ENCODE measurements at places on chromosomes 5 and 9.
A peak's percentile ranks its signal among the peaks of the same experiment; 100 is the strongest.

DNA sequence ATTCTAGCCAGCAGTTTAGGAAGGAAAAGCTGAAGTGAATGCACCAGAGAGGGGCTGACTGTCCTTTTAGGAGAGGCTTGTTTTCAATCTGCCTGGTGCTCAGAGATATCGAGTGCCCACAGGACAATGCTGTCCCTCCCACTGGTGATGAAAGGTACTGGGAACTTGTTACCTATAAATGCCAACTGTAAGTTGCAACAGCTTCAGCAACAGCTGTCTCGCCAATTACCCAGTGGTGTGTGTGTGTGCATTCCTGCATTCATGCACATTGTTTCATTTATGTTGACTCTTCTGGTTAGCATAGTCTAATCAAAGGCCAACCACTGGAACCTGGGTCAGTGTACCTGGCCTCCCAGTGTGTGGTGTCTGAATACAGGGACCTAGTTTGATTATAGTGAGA, 161.1 kb downstream of the CSNK1G3 start:
- DNase-seq = peak; percentile 19

DNA sequence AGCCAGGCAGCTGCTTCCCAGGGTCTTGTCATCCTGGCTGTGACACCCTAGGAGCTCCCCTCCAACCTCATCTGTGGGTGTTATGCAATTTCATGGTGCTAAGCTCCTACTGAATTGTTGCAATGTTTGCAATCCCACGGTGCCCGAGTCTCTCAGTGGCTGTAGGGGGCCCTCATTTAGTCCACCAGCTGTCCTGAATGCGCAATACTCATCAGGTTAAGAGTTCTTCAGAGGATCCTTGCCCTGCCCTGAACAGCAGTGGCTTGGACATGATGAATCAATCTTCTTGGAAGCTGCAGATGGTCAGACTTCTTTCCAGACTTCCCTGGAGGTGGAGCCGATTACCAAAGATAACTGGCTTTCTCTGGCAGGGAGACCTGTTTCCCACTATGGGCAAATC, 584.1 kb downstream of the CCDC171 start:
- DNase-seq = no peak

- no peak for DNase-seq
These were observed 177.5 kb downstream of the C5orf15 start for GRCh38 chr5:133790898-133791297.

- no peak for DNase-seq
These were observed 81.5 kb downstream of the PALM2AKAP2 start for GRCh38 chr9:109861499-109861898.

GRCh38 chr5:38656568-38656967, 100.1 kb upstream of the LIFR start:
- no peak for DNase-seq

DNA sequence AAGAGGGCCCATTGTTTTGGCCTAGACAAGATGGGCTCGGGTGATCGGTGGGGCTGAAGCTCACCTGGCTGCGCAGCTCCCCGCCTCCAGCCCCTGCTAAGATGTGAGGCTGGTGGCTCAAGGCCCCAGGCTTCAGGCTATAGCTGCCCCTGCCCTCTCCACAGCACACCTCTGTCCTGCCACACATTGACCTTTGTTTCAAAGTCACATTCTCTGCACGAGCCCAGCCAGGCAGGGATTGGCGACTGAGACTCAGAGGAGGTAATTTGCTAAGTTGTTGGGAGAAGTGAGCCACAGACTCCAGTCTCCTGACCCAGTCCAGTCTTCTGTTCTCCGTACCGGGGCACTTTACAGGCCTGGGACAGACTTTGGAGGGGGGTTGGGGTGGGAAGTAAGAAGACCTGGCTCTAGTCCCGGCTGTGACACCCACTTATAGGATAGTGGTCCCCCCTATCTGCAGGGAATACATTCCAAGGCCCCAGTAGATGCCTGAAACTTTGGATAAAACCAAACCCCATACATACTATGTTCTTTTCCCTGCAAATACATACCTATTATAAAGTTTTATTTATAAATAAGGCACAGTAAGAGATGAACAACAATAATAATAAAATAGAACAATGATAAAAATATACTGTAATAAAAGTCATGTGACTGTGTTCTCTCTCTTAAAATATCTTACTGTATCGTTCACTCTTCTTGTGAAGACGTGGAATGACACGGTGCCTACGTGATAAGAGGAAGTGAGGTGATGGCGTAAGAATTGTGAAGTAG, 13.3 kb downstream of the PDGFRB start:
- no peak for DNase-seq

DNA sequence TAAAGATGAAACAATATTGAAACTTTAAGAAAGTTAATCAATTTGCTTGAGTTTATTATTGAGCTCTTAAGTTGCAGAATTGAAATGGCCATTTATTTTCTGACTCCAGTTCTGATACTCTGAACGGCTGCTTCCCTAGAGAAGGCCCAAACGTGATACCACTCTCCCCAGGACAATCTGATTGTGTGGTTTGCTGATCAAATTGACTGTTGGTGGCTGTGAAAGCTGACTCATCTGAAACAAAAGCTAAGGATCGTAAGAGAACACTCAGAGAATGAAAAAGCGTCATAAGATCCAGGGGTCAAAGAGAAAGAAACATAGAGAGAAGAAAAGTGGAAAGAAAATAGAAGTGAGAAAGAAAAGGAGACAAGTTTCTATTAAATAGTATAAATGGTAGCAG, 147.2 kb downstream of the IZUMO3 start:
- DNase-seq = no peak

GRCh38 chr9:13873203-13873602, 440.7 kb downstream of the NFIB start:
- DNase-seq = peak; percentile 21

GRCh38 chr9:134782921-134783698, 97.5 kb upstream of the FCN2 start:
- no peak for DNase-seq

GRCh38 chr9:128905964-128906363, 14.8 kb upstream of the PHYHD1 start:
- no peak for DNase-seq

DNA sequence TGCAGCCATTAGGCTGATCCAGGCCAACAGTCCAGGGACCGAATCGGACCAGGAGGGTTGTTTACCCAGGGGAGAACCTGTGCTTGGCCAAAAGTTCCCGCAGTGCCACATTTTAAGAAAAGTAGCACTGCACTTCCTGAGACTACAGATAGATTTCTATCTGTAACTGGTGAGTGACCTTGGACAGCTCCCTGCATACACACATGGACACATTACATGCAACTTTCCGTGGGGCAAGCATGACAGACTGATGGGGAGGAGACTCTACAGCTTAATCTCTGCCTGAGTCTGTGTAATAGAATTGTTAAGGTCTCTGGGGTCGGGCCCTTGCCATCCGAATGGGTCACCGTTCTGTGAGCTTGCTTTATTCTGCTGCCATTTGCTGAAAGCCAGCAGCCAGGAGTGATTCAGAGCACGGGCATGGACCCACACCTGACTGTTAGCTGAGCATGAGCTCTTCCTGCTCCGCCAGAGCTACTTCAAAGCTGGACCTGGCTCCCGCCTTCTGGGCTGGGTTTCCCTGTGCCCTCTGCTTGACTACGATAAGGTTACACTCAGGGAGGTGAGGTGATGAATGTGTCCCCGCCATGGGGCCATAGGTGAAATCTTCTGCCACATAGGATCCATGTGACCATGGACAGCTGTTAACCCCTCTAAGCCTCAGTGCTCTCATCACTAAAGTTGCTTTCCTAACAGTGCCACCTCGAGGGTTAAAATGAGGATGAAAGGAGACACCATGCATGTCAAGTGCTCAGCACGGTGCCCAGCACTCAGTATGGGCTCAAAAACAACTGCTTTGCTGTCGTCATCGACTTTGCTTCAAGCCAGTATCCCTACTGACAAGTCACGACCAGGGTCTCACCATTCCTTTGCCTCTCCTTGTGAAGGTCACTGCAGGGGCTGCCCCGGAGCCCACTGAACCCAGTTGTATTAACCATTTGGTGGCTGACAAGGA, 200.0 kb downstream of the MELK start:
- DNase-seq = peak; percentile 37

DNA sequence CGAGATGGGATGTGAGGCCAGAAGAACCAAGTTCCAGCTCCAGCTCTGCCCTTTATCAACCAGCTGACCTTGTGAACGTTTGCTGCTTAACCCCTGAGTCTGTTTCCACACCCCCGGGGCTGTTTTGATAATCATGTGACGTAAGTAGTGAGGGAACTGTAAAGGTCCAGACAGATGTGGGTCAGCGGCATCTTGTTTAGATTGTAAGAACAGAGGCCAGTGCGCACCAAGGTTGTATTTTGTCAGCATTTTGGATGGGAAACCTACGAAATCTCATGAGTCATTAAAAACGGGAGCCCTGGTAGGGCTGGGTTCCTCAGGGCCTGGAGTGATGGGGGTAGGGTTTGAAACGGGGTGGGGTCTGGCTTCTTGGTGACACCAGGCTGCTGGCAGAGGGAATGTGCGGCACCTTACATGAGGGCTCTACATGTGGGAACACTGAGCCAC, 13.8 kb upstream of the COL15A1 start:
- no peak for DNase-seq

DNA sequence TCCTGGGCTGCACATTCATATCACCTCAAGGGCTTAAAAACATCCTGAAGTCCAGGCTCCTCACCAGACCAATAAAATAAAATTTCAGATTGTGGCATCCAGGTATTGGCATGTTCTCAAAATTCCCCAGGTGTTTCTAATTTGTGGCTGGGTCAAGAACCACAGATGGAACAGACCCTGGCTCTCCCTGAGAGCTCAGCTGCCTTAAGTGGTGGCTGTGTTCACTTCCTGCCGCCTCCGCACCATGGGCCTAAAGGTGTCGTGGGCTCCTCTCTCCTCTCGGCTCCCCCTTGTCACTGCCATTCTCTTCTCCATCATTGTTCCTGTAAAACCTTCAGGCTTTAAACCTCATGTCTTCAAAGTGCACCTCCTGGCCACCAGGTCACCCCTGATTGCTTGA, 17.8 kb upstream of the CCNJL start:
- no peak for DNase-seq

DNA sequence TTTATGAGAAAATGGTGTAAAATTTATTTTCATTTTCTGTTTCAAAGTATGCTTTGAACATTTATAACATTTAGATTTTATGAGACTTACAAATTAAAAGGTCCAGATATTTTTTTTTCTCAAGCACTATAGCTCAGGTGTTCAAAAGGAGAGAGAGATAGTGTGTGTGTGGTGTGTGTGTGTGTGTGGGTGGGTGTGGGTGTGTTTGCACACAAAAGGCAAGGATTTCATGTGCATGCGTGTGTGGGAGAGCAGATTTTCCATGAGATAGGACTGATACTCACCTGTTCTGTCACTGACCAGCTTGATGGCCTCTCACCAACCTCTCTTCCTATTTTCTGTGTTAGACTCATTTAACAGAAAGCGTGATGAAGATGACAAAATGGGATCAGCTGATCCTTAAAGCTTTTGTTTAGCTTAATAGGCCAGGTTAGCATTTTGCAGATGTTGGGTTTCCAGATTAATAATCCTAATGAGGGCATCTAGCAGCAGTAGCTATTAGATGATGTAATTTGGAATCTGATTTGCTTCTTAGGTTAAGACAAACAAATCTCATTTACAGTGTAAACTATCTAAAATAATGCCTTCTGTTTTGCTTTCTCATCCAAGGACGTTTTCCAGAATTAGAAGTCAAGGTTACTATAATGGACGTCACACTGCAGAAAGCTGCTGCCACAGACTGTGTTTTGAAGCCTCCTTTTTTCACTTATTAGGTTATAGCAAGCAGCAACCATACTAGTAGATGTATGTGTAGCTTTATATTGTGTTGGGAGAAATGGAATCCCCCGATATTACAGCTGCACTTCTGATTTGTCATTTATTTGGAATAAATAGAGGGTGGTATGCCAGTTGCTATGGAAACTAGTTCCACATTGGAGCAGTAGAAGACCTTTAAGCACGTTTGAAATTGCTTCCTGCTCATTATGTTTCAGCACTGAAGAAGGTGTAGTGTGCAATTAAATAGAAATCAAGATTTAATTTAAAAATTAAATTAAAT, 355.6 kb downstream of the TAF11L14 start:
- no peak for DNase-seq

DNA sequence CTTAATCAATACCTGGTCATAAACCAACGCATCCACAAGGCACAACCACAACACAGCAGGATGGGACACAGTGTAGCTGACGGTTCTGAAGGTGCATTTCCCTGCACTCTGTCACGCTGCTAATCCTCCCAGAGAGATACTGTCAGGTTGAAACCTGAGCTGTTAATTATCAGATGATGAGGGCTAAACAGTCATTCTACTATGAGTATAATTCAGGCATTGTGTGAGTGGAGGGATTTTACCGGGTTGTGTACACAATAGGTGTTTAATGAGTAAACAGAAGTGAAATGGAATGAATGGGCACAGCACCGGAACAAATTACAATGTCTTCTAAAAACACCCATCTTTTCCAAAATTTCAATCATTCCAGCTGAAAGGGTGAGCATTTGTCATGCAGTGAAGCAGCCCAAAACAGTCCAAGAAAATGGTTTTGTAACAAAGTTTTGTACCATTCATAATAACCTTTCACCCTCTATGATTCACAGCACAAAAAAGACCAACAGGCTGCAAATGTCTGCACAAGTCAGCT, 71.5 kb downstream of the ABCA1 start:
- peak; percentile 92 for DNase-seq

GRCh38 chr5:141077826-141078225, 16.6 kb upstream of the PCDHB2 start:
- no peak for DNase-seq

- DNase-seq = no peak
These were observed 28.0 kb upstream of the DAP start for GRCh38 chr5:10789021-10789420.

DNA sequence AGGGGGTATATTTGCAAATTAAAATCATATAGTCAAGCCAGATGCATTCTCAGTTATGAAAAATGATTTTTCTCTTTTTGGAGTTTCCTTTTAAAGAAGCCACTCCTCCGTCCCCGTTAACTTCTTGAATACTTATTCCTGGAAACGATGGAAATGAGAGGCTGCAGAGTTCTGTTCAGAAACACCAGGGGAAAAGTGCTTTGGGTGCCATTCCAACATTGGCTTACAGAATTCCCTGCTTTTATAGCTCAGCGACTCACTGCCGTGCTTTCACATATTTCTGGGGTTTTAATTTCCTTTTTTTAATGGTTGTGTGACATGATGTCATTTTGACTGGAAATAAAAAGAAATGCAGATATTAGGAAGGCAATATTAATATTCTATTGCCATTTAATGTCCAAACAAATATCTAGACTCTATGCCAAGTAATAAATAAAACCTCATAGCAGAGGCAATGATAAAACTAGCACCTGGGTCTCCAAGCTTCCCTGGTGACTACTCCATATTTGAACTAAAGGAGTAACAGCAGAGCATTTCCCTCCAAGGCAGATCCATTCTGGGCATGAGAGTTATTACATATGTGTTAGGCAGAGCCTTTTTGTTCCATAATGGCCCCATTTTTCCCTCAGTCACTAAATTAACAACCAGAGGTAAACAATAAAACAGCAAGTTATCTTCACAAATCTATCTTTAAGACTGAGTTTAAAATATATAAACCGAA, 363.4 kb downstream of the EBF1 start:
- no peak for DNase-seq

- DNase-seq = peak; percentile 3
These were observed 523.6 kb upstream of the DAB2 start for GRCh38 chr5:39948341-39948740.

GRCh38 chr9:98530275-98530674, 178.5 kb downstream of the GABBR2 start:
- DNase-seq = no peak

Data from bronchial epithelial cell (primary cell).